CD14-positive monocyte (primary cell): ENCODE measurements at places on chromosomes 6 and 20. TPM values are rescaled to one million over a fixed set of nuclear protein-coding genes. Genes with fewer than 3 reads are reported as not detected.

DNA sequence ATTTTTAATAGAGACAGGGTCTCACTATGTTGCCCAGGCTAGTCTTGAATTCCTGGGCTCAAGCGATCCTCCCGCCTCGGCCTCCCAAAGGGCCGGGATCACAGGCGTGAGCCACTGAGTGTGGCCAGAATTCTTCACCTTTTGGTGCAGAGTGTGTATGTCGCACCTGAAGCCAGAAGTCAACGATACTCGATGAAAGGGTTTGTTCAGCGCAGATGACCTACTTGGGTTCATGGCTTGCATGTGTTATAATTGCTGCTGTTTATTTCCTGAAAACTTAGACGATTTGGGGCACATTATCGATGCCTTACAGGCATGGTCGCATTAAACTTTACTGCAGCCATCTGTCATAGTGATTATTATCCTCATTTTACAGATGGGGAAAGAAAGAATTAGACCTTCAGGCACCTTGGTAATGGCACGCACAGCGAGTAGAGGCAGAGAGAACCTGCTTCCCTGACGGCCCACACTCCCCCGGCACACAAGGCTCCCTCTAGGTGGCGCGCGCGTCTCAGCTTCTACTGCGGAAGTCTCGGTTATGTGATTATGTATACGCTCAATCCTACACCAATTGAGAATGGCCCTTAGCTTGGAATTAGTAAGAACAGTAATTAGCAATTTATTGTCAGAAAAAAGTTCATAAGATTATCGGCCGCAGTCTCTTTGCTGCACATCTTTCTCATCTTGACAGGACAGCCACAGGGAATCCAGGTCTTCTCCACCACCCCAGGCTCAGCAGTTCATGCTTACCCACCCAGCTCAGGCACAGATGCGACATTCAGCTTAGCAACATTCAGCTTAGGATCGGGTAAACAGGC lies 212.8 kb upstream of the PROKR2 start:
- H3K27me3 ChIP-seq: no peaks in the 10 kb centered on the region
- no peak overlapping the region for H3K27ac ChIP-seq
- DNase-seq: peak; percentile 65
- peaks cover 54% of the 10 kb centered on the region for H3K4me1 ChIP-seq

The LY6G5B gene
- polyA plus RNA-seq: 0.17 TPM

- H3K4me3 ChIP-seq: no peak overlapping the region
- H3K4me1 ChIP-seq: no peaks in the 10 kb centered on the region
- H3K36me3 ChIP-seq: no peaks in the 10 kb centered on the region
- DNase-seq: no peak
- no peak overlapping the region for H3K27ac ChIP-seq
These were observed 661.4 kb downstream of the EPHA7 start for GRCh38 chr6:92757925-92758324.

The JPH2 gene
- polyA plus RNA-seq: not detected

DNA sequence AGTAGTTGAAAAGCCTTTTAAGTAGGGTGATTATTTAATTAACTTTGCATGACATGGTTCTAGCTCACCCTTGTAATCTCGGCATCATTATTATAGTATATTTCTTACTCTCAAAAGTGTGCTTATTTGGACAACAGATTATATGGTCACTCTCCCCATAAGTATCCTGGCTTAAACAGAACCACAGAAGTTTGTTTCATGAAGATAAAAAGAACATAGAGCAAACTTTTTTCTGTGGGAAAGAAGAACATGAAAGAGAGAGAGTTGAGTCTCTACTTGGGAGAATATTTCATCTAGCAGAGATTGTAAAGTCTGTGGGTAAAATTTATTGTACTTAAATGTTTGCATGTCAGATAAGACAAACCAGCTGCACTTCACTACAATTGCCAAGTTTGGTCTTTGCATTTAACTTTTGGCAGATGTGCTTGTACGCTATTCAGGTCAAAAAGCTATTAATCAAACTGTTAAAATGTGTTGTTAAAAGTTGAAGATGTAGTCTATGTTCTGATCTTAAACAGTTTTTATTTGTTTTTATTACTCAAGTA lies 33.4 kb upstream of the PRIM2 start:
- H3K27ac ChIP-seq: no peak overlapping the region
- no peaks in the 10 kb centered on the region for H3K4me1 ChIP-seq
- DNase-seq: no peak
- no peak overlapping the region for H3K4me3 ChIP-seq
- H3K27me3 ChIP-seq: no peaks in the 10 kb centered on the region
- no peaks in the 10 kb centered on the region for H3K36me3 ChIP-seq

The TP53INP2 gene
- polyA plus RNA-seq: 0.46 TPM

GRCh38 chr6:111468329-111469012 lies 14.5 kb downstream of the REV3L start:
- no peaks in the 10 kb centered on the region for H3K4me1 ChIP-seq
- no peak overlapping the region for H3K4me3 ChIP-seq
- H3K27me3 ChIP-seq: no peaks in the 10 kb centered on the region
- peaks cover 5% of the 10 kb centered on the region for H3K36me3 ChIP-seq

DNA sequence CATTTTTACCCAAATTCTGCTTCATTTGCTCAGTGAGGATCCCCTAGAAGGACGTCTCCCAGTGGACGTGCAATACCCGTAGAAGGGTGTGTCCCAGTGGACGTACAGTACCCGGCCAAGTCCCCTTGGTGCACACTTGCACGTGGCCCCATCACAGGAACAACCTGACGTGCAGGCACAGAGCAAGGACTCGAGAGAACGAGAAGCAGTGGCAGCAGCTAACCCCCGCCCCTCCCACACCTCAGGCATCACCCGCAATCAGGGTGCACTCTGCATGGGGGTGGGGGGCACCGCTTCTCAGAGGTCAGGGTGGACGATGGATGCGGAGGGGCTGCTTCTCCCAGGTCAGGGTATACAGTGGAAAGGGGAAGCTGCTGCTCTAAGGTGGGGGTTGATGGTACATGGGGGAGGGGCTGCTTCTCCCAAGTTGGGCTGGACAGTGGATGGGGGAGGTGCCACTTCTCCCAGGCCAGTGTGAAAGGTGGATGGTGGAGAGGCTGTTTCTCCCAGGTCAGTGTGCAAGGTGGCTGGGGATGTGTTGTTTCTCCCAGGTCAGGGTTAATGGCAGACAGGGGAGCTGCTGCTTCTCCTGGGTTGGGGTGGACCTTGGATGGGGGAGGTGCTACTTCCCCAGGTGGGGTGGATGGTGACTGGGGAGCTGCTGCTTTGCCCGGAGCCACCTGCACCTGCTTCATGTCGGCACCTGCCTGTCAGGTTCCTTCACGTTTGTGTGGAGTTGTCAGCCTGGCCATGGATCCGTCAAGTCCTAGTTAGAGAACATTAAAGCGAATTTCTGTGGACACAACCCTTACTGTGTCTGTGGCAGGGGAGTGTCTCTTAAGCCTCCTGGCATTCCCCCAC lies 1.0 kb upstream of the THBS2 start:
- no peak overlapping the region for H3K4me3 ChIP-seq
- H3K36me3 ChIP-seq: no peaks in the 10 kb centered on the region
- H3K27ac ChIP-seq: no peak overlapping the region
- no peak for DNase-seq

DNA sequence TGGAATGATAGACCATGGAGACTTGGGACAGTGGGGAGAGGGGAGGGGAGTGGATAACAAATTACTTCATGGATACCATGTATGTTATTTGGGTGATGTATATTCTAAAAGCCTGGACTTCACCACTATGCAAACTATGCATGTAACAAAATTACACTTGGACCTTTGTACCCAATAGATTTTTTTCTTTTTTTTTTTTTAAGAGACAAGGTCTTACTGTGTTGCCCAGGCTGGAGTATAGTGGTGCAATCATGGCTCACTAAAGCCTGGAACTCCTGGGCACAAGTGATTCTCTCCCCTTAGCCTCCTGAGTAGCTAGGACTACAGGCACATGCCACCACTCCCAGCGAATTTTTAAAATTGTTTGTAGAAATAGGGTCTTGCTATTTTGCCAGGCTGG lies 45.3 kb downstream of the RIPOR2 start:
- DNase-seq: no peak
- H3K27me3 ChIP-seq: no peaks in the 10 kb centered on the region
- peaks cover 17% of the 10 kb centered on the region for H3K36me3 ChIP-seq
- H3K4me1 ChIP-seq: no peaks in the 10 kb centered on the region
- H3K4me3 ChIP-seq: no peak overlapping the region

DNA sequence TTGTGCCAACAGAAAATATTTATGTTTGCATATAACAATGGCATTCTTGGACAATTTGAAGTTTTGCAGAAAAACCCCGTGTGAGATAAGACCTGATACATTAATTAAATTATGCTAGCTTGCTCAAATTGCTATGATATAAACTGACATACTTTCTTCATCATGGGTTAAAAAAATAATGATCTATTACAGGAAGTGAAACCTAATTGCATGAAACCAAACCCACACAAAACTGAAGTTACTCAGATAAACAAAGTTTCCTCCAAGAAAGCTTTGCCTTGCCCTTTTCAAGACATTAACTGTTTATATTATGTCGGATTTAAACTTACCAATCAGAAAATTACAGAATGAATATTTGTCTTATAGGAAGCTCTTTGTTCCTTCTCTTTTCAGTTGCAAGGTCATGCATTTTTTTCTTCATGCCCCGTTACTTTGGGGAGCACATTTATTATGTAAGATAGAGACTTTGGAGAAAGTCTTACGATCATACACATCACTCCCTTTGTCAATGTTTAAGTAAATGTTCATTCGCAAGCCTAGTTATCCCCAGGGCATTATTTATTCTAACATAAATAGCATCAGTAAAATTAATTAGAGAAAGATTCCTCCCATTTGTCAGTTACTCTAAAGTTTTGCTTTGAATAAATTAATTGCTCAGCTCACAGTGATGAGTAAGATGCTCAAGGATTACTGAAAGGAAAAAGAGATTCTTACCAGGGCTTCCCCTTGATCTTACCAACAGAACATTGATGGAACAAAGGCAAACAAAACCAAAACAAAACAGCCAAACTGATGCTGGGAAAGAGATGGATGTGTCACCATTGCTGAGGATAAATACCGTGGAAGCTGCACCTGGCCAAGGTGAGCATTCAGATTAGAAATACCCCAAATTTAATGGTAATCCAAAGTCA lies 14.8 kb upstream of the TMEM244 start:
- no peaks in the 10 kb centered on the region for H3K36me3 ChIP-seq
- no peaks in the 10 kb centered on the region for H3K27me3 ChIP-seq
- peak overlapping the region; percentile 59 for H3K4me3 ChIP-seq

The TXLNB gene
- polyA plus RNA-seq: 0.08 and 0.25 TPM in 2 replicates

DNA sequence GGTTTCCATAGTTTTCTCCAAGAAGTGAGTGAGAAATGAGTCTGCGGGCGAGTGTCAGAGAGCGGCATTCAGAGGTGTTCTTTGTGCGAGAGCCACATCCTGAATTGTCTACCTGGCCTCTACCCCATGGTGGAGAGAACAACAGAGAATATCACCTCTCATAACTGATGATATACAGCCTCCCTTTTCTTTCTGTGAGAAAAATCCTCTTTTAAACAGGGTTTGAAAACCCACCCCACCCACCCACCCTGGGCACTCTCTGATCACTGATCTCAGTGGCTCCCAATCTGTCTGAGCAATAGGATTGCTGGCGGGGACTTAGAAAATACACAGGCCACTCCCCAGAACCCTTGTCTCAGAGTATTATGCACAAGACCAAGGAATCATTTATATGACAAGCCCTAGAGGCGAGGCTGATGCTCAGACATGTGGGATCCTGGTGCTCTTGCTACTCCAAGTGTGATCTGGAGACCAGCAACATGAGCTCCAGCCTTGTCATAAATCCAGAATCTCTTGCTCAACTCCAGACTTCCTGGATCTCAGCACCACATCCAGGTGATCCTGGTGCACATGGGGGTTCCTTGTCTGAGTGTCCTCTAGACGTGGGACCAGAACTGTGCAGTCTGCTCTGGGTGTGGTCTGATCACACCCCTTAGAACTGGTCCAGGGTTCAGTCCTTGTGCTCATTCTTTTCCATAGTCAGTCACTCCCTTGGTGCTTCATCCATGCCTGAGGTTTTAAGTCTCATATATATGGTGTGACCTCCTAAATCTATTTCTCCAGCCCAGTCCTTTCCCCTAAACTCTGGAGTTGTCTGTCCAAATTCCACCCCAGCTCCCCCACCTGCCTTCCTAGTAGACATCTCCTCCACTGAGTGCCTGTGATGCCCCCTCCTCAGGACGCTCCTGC lies 5.3 kb downstream of the HLA-B start:
- H3K27ac ChIP-seq: no peak overlapping the region
- peaks cover 27% of the 10 kb centered on the region for H3K36me3 ChIP-seq
- H3K4me3 ChIP-seq: no peak overlapping the region
- no peak for DNase-seq

- H3K4me3 ChIP-seq: peak overlapping the region; percentile 5
- peaks cover 76% of the 10 kb centered on the region for H3K4me1 ChIP-seq
- DNase-seq: no peak
- H3K27ac ChIP-seq: peak overlapping the region; percentile 97
These were observed 47.7 kb upstream of the FNDC1 start for GRCh38 chr6:159121486-159121885.

The C20orf144 gene
- polyA plus RNA-seq: not detected
